ENCODE measurements at places on chromosomes 2 and 18.

DNA sequence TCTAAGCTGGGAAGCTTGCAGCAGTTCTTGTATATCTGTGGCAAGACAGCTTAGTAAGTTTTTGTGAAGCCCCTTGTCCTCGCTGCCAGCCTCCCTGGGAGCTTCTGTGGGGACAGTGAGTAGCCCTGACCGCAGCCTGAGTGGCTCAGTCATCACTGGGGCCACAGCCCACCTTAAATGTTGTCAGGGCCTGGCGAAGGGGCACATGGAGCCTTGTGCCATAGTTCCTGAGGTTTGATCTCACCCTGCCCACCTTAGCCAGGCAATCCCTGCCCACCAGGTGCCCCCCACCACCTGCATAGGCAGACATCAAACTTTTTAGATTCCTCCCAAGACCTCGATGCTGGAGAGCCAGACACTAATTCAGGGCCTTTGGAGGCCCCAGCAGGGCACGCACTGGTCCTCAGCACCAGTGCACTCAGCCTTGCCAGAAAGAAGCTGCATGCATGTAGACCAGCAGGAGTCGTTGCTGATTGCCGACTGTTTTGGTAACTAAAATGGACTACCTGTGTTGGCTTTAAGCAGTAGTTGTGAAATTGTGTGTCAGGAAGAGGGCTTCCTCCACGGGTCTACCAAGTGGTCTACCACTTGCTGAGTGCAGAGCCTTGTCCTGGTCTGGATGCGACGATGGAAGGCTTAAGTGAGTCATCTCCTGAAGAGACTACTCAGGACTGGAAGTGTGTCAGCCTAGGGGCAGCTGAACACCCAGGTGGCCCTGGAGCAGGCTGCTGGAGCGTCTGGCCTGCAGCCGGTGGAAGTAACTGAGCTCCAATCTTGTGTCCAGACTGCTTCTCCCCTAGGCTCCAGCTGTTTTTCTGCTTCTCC, 233.1 kb downstream of the SEPTIN10 start:
- DNase-seq, result no peak

DNA sequence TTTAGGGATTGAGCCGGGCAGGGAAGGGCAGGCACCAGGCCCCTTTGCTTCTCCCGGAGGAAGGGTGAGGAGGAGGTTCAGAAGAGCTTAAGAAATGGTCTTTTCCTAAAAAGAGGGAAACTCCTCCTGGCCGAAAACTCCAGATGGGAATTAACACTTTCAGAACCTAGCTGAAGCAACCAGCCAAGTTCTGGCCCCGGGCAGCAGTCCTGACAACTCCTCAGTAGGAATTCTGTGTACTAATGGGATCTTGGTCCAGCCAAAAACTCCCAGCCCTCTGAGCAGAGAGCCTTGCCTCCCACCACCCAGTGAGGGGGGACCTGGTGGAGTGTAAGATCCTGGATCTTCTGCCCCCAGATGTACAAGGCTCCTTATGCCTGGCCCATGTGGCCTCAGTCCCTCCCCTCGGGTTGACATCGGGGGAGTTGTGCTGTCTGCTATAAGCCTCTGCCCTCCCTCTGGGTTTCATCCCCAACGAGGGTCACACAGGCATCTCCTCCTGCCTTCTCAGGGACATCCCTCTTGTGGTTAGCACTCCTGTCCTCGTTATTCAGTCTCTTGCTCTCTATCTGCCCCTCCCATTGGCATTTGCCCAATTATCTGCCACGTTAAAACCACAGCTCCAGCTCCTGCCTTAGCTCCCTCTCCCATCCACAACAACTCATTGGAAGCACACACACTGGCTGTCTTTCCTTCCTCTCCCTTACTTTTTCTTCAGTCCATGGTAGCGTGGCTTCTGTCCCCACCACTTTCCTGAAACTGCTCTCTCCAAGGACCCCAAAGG, 184.6 kb downstream of the CYP26B1 start:
- DNase-seq, result no peak

- no peak for DNase-seq
Observed at GRCh38 chr2:168427451-168427850, 28.6 kb upstream of the CERS6 start.

DNA sequence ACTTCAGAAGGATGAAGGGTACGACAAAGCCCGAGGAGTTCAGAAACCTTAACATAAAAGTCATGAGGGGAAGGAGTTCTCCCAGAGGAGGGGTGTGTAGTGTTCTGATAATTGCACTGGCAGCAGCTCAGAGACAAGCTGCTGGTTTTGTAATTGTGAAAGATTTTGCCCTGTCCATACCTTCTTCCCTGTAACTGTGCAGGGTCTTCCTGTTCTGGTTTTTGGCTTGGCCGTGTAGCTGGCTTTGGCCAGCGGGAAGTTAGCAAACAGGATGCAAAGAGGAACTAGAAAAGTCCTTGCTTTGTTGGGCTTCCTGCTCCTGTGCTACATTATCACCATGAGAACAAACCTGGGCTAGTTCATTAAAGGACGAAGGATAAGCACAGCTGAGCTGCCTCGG, 160.8 kb downstream of the LPIN1 start:
- DNase-seq, result no peak

DNA sequence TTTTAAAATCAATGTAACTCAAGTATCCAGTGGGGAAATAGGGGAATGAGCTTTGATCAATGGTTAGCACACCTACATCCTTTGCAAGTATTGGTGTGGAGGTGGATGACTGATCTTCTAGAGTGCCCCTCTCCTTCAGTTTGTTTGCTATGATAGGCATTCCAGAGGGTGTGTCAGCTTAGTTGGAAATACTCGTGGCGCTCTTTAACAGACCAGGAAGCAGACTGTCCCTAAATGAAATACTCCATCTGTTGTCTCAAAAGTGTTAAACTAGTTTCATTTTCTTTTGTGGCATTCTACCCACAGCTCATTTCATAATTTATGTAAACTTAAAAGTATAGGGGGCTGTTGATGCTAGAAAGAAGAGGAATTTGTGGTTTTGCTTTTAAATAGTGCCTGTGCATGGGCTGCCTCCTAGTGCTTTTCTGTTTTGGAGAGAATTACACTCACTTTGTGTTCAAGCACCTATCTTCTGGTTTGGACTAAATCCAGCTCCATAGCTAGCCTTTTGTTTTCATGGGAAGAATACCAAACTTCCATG, 66.2 kb downstream of the STAT1 start:
- DNase-seq, result no peak

- DNase-seq, result no peak
Observed at GRCh38 chr2:28082131-28082530, 191.6 kb downstream of the BABAM2 start.

DNA sequence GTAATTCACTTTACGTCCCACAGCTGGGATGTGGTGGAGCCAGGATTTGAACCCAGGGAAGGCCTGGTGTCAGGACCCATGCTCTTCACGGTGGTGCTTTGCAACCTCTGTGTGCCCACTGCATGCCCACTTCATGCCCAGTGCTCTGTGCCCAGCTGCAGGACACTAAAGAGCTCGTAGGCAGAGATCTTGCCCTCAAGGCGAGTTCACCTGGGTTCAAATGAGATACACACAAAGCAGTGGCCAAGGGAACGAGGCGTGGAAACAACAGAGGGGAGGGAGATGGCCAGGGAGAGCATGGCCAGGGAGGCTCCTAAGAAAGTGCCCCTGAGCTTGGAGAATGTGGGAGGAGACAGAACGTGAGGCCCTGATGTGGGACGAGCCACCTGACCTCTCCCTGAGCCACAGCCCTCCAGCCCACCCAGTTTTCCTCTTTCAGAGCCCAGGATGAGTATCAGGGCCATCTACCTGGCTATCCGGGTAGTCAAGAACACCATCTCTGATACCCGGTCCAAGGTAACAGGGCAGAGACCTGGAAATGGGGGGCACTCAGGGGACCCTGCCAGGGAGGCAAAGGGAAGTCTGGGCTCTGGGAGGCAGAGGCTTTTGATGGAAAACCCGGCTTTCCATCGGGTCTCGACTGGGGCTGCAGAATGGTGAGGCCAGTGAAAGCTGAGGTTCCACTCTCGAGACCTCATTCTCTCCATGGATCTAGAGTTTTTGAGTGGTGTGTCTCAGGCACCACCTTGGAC, 20.4 kb downstream of the MROH2A start:
- no peak for DNase-seq

DNA sequence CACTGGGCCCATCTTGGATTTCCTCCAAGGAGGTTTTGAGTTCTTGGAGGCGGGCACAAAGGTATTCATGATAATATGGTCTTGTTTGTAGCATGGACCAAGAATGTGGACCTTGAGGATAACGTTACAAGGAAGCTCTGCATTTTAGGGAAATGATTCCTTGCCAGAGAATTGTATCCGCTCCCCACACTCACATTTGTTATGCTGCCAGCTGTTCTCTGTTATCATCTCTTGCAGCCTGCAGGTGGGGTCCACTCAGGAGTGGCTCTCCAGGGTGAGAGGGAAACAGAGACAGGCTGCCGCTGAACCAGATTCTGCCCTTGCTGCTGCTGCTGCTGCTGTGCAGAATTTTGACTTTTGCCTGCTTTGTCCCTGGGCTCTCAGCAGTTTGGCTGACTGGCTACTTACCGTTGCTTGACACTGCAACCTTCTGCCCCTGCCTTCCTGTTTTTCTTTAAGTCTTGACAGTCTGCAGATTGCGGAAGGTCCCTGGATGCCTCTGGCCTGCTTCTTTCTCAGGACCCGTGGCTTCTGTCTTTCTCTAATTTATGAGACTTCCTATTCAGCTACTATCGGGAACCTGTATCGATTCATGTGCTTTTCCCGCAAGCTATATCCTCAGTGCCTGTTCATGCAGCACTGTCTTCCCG, 122.3 kb upstream of the DOCK10 start:
- no peak for DNase-seq

- DNase-seq, result no peak
Observed at GRCh38 chr2:30655211-30655610, 152.0 kb downstream of the CAPN13 start.

GRCh38 chr2:7887441-7887840, 794.4 kb upstream of the ID2 start:
- no peak for DNase-seq

GRCh38 chr18:49214706-49215105, 245.7 kb downstream of the DYM start:
- no peak for DNase-seq

- no peak for DNase-seq
Observed at GRCh38 chr2:73072129-73072395, 550 bp upstream of the SFXN5 start.

GRCh38 chr2:7450833-7451190, 533.6 kb downstream of the RNF144A start:
- DNase-seq, result no peak

GRCh38 chr2:8447610-8448221, 234.1 kb upstream of the ID2 start:
- DNase-seq, result no peak

- no peak for DNase-seq
Observed at GRCh38 chr2:216872040-216872439, 12.2 kb upstream of the TNP1 start.

GRCh38 chr2:57965961-57966360, 80.6 kb upstream of the VRK2 start:
- DNase-seq, result no peak
